ENCODE measurements at places on chromosomes 3 and 15. TPM values are rescaled to one million over a fixed set of nuclear protein-coding genes. Genes with fewer than 3 reads are reported as not detected.

DNA sequence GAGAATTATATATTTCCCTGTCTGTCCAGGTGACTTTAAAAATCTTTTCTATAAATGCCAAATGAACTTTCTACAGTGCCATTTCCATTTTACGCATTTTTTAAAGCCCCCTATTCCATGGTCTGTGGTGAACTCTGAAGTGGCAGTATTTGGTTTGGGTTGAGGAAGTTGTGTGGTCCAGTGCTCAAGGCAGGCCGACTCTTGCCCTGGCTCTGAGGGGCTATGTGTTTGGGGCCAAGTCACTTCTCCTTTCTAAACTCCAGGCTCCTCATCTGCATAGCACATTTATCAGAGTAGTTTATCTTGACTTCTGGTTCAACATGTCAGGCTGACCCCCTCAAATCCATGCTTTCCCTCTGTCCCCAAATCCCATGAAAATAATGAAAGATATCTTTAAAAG, 14.1 kb downstream of the TTC21A start:
- ATAC-seq, result no peak

DNA sequence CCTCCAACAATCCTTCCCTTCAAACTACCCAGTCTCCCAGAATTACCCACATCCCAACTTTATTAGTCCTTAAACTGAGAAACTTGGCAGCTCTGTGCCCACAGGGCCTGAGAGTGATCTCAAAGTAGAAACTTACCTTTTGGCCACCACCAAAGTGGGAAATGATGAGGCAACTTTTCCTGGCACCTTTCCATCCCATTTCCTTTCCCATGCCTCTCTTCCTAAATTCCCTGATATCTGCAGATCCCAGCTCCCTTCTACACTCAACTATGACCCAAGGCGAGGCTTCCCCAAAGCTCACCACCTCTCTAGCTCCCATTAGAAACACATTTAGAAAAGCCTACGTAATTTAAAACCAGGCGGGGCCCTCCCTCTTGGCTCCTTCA, 271.9 kb downstream of the FOXP1 start:
- ATAC-seq, result no peak

DNA sequence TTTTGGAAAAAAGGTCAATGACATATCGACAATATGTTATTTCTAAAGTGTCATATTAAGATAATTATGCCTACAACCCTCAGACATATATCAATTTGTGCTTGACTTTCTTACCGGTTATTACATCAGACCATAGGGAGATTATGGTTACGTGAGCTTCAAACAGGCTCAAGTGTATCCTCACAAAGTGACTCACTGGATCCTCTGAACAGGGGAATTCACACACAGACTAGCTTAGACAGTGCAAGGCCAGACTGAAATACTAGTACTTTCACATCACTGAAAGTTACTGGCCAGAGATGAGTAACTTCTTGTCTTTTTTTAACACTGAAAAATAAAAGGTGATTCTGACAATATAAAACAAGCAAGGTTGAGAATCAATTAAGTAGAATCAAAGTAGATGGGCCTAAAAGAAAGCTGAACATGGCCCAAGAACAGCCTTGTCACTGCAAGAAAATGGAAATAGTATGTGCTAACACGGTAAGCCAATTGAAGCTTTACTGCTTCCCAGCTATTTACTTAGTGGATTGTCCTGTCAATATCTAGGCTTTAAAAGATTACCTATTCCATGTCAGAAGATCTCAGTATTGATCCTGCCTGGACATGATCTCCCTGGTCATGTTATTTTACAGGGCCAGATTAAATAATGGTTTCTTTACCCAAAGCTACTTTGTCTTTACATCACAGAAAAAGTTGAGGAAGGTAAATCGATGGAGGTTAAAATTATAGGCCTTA, 848.6 kb downstream of the ROBO1 start:
- ATAC-seq, result no peak

GRCh38 chr3:2133146-2133545, 34.5 kb downstream of the CNTN4 start:
- no peak for ATAC-seq

DNA sequence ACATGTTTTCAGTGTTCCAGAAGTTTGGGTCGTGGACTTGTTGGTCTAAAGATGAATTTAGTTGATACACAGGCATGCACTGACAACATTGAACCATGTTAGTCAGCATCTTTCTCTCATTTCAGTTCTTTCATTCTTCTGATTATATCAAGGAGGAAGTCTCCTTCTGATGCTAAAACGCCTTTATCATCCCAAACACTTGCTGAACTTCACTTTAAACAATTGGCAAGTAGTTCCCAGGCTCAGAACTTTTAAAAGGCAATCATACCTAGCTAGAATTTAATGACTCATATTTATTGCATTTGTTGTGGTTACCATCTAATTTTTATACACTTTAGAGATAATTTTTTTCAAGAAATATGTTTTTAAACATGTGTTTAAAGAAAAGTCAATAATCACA, 15.9 kb downstream of the LMCD1 start:
- ATAC-seq, result no peak

DNA sequence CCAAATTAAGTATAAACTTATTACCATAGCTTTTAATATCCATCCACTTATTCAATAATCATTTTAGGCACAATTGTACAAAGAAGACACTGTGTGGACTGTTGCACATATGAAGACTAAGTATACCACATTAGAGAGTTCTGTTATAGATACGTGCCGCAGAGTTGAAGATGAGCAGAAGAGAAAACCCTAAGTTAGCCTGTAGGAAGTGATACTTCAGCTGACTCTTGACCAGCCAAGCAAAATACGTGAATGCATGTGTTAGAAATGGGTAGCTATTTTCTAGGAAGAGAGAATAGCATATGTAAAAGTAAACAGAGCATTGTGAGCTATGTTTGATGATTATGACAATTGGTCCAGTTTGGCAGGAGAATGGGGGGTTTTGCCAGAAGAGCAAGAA, 272.0 kb upstream of the ATP11B start:
- ATAC-seq, result no peak

GRCh38 chr3:119042162-119042561, 7.5 kb upstream of the IGSF11 start:
- ATAC-seq, result no peak

GRCh38 chr3:192825657-192826200, 91.9 kb downstream of the MB21D2 start:
- no peak for ATAC-seq

SEMA3G gene
- 0.08 TPM for total RNA-seq

Measured in activated T-helper 17 cell treated with anti-CD3 and anti-CD28 coated beads, Interleukin-2, amount 50 U/mL, for 72 hours (primary cell).